RCC 7860 (cell line): ENCODE measurements at places on chromosomes 4 and X.

DNA sequence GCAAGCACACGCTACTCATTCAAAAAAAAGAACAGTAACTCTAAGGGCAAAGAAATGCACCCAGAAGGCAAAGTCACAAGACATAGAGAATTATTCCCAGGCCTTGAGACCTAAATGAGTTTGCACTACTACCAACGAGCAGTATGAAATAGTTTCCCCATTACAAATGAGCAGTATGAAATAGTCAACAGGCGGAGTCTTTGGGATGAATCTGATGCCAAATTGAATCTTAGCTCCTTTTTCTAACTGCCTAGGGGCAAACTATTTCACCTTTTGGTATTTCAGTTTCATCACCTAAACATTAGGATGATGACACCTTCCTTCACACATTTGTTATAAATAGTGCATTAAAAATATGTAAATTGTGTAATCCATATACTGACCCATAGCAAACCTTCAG, 213.0 kb upstream of the FAT4 start:
- no peak for DNase-seq

- DNase-seq = no peak
These were observed 359.4 kb upstream of the ZCCHC13 start for GRCh38 chrX:73944563-73944908.

- no peak for DNase-seq
These were observed 951 bp upstream of the ZNF518B start for GRCh38 chr4:10458177-10458576.

DNA sequence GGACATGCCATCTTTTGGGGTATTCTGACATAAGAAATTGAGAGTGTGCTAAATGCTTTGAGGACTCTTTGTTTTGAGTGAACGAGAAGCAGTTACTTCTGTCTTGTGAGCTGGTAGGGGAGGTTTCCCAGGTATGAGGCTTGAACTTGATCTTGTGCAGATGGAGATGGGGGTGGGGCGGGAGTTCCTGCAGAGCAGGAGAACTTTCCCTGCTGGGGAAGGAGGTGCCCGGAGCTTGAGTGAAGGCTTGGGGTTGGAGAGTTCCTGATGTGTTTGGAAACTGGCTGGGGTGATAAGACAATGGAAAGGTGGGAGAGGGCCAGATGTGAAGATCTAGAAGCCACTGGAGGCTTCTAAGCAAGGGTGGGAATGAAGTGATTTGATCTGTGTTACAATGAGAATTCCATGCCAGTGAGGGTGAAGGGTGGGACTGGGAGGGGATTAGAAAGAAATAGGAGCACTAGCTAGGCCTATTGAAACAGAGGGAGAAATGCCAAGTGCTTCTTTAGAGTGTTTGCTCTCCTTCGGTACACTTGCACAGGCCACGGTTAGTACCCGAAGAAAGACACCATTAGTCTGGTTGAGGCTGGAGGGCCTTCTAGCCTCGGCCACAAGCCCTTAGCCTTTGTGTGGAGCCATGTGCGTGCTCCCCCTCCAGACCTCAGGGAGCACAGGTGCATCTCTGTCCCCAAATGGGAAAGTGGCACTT, 103.5 kb upstream of the STOX2 start:
- no peak for DNase-seq

DNA sequence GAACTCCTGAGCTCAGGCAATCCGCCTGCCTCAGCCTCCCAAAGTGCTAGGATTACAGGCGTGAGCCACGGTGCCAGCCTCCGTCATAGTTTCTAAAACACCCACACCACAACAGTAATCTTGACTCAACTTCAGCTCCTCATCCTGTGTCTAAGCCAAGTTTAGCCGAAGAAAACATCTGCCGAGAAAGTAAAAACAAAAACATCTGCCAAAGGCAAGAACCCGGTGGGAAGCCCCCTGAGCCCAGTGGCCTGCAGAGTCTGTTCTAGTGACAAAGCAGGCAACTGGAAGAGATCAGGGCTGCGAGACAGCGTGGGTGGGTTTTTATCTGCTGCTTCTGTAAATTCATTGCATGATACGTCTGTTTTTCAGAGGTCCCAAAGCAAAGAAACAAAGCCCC, 26.6 kb upstream of the CD99 start:
- no peak for DNase-seq

DNA sequence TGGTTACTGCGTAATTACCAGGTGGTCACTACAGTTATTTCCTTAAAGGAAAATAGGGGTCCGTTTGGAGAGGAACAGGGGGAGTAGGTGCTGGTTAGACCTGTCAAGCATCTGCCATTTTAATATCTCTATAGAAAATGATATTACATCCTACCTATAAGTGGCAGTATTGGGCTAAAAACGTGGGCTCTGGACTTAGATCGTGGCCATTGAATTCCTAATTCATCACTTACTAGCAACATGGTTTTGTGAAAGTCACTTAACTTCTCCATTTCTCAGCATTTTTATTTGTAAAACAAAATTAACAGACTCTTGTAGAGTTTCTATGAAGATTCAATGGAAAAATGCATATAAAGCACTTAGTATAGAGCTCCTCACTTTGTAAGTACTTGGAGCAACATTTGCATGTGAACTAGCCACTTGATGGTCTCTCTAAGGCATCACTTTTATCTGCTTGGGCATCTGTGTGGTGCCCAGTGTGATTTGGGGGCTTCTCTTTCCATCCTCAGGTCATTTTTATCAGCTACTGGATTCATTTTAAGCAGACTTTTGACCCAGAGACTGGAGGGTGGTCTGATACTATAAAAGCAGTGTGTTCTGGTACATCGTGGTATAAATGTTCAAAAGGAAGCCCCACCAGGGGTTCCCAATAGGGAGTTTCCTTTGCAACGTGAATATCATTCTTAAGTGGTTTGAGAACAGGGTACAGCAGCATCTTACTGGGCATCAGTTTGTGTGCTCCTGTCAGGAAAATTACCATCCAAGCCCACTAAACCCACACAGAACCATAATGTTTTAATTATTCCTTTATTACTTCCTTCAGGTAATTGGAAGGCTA, 42.7 kb upstream of the RASSF6 start:
- peak; percentile 61 for DNase-seq

GRCh38 chrX:121733514-121733913, 686.1 kb downstream of the GLUD2 start:
- DNase-seq = no peak

GRCh38 chr4:96035727-96036126, 195.8 kb downstream of the PDHA2 start:
- no peak for DNase-seq

DNA sequence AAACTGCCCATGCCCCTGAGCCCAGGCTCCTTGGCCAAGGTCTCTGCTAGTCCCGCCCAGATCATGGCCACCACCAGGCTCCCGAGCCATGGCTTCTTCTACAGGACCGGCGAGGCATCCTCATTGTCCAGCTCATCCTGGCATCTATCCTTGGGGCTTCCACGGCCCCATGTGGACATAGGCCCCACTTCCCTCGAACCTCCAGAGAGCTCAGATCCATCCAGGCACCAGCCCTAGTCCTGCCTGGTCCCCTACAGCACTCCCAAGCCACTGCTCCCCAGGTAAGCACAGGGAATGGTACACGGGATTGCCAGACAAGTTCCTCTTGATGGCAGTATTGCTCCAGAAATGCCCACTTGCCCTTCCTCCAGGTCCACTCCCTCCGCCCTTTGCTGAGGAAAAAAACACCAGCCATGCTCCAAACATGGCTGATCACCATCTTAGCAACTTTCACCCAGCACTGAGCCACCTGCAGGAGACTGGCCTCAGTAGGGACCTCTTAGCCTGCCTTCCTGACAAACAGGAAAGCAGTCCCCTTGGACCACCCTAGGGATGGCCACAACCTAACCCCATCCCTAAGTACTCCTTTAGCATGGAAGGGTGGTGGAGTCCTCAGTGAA, 272.1 kb upstream of the AGTR2 start:
- DNase-seq = no peak

GRCh38 chr4:75630174-75630936, at the start of gene CDKL2:
Gene CDKL2, minus strand, starts transcription at chr4:75630528. Its CDS starts 4,540 bp downstream, at chr4:75625988.
- DNase-seq = no peak

GRCh38 chrX:103360092-103360491, 3.8 kb downstream of the TCEAL9 start:
- DNase-seq = no peak

DNA sequence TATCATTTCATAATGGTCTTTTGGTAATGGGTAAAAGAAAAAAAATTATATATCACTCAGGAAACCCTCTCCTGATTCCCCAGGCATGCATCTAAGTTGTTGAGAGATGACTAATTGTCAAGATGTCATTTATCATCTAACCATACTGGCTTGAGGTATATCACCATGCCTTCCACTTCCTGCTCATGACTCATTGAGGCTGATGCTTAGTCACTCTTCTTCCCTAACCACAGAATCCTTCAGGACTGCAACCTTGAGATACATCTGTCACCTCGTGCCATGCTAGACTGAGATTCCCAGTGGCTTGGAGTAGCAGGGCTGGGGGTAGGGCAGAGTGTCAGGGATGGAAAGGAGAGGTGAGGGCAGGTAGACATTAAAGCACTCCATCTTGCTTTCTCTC, 782.5 kb upstream of the INTU start:
- peak; percentile 98 for DNase-seq

DNA sequence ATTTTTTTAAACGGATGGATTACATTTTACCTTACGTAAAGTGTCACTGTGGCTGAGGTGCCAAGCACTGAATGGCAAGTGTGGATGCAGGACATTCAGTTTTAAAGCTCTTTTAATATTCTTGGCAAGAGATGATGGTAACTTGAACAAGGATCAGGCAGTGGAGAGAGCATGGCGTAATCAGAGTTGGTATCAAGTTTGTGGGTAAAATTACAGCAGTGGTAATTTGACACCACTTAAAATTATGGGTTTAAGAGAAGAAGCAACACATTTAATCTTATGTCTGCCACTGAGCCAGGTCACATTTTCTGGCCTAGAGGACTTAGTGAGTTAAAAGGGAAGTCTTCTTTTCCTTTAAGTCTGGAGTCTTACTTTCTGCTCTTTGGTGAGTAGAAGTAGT, 100.5 kb downstream of the NAA11 start:
- DNase-seq = no peak

DNA sequence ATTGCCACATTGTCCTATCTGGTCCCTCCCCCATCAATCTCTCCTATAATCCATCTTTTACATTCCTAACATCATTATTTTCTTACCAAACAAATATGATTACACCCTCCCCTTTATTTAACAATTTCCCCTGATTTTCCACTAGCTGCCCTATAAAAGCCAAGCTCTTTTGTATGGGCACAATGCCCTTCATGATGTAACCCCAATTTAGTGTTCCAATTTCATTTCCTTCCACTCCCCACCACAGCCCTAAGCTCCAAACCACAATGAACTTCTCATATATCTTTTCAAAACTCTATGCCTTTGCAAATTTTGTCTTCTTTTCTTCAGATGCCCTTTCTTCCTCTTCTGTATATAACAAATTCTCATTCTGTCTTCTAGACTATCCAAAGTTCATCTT, 39.5 kb upstream of the PTPN13 start:
- no peak for DNase-seq

- DNase-seq = no peak
These were observed 594.7 kb downstream of the RAPGEF2 start for GRCh38 chr4:159697322-159698283.

- DNase-seq = no peak
These were observed 44.0 kb upstream of the FBXW7 start for GRCh38 chr4:152579916-152580315.

- no peak for DNase-seq
These were observed 41.5 kb downstream of the ENOX2 start for GRCh38 chrX:130861462-130861861.

- DNase-seq = no peak
These were observed 46.6 kb upstream of the PRRG1 start for GRCh38 chrX:37302569-37302968.

DNA sequence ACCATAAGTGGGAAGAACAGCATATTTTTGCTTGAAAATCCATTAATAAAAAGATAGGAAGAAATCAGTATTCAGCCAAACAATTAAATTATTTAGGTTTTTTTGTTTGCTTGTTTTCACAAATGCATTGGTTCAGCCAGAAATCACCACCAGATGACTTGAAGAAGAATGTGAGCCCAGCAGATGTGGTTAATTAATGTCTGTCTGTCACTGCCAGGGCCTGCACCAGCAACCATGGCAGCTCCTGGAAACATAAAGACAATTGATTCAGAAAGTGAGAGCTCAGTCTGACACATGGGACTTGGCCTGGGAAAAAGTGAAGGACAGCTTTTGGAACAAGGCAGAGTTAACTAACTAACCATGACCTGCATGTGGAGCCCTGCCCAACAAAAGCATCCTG, 74.0 kb downstream of the MAOB start:
- DNase-seq = no peak

DNA sequence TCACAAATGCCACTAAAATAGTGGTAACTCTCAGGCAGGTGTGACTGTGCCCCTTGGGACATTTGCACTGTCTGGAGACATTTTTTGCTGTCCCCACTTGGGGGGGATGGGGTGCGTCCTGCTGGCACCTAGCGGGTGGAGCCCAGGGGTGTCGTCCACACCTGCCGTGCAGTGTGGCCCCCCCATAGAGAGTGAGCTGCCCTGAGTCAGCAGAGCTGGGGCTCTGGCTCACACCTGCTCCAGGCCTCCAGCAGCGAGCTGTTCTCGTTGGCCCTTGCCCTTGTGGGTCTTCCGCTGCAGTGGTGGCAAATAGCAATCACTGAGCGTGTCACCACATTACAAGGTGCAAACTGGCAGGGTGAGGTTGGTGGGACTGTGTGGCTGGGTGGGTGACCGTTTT, 64.6 kb downstream of the CLDN34 start:
- DNase-seq = peak; percentile 16

DNA sequence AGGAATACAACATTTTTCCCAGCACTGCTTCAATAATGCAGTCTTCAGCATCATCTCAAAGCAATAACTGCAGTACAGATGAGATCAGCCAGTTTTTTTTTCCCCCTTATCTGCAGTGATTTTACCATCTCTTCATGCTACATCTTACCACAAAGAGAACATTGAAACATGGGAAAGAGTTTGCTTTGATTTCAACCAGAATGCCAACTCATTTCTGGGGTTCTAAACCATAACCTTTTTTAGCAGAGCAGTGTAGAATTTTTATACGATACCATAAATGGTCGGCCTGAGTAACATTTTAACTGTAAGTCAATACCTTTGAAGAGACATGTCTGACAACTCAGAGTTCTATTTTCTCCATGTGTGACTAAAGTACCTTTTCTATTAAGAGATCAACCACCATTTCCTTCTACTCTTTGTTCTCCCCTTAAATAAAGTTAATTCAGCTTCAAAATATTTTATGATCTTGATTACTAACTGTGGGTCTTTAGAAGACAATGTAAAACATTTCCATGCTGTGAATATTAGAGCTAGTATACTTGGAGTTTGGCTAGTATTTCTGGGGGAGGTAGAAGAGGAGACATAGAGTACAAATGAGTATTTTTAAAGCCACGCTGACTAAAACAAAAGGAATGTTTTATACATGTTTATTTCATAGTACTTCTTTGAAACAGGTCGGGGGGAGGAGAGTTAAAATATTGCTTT, 69.1 kb downstream of the TET2 start:
- peak; percentile 41 for DNase-seq

GRCh38 chr4:79626611-79627010, 218.6 kb upstream of the GK2 start:
- DNase-seq = no peak
